ENCODE measurements at places on chromosomes 3 and 15. TPM values are rescaled to one million over a fixed set of nuclear protein-coding genes. Genes with fewer than 3 reads are reported as not detected.

CKMT1A gene
- total RNA-seq: not detected

CSTA gene
- total RNA-seq: 1.7 TPM

CLSTN2 gene
- 0.23 TPM for total RNA-seq

CD86 gene
- total RNA-seq: not detected

DNA sequence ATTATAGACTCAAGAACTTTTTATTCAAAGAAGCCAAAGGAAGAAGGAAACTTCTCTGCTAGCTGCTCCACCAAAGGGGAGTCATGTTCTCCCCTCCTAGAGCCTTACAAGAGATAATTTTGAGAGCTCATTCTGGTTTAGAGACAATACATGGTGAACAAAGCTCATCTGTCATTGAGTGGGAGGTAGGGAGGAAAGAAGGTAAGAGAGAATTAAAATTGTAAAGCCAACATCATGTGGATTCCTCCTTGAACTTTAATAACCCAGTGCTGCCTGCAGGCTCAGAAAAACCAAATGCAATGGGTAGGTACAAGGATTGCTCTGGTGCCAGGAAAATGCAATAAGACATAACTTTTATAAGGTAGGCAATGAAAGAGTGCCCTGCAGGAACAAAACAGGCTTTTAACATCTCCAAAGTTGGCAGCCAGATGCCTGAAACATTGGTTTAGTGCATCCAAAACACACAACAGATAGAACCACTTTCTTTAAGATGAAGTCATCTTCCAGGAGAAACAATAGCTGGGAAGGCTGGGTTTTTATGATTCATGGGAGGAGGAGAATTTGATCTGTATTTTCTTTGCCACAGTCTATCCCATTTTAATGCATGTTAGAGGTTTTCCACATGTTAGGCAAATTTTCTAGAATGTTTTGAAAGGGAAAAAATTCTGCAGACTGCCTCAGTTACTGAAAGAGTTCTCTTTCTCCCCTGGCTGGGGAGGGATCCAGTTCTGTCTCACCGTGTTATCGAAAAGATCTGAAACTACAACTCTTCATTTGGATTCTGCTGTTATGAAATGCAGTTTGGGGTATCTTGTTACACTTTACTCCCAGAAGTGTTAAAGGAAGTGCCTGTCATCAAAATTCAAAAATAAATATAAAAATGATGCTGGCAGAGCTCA lies 11.3 kb upstream of the ARHGEF3 start:
- DNase-seq: peak; percentile 86

- DNase-seq: no peak
Observed at GRCh38 chr15:40235201-40235885, 3.5 kb upstream of the PAK6 start.

- DNase-seq: no peak
Observed at GRCh38 chr3:16913264-16913580, 28.5 kb downstream of the PLCL2 start.

- no peak for DNase-seq
Observed at GRCh38 chr3:113006359-113007056, 15.7 kb downstream of the GTPBP8 start.

Measured in HT1080 (cell line).